Activated naive CD8-positive, alpha-beta T cell treated with anti-CD3 and anti-CD28 coated beads, Interleukin-2, amount 10 ng/mL, durations not matched to agents 7 days and 5 days (primary cell): ENCODE measurements at places on chromosomes 6 and 20. TPM values are rescaled to one million over a fixed set of nuclear protein-coding genes. Genes with fewer than 3 reads are reported as not detected.
A peak's percentile ranks its signal among the peaks of the same experiment; 100 is the strongest.

GRCh38 chr6:114569669-114570068 is 226.8 kb upstream of the HS3ST5 start:
- DNase-seq: no peak

DNA sequence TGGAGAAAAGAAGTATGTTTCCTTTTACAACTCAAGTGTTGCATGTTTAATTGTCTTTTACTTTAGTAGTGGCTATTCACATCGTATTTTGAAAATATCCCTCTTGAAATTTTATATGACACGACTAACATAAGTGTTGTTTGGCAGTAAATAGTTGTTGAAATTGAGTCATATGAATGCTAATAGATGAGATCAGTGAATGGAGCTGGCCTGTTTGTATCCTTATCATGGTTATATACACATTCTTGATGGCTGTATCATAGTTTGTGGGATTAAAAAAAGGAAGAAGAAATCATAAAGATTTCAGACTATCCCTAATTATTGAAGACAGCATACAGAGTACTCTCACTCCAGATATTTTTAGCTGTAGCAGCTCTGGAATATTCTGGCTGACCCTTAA is 8.2 kb upstream of the RAE1 start:
- DNase-seq: no peak

DNA sequence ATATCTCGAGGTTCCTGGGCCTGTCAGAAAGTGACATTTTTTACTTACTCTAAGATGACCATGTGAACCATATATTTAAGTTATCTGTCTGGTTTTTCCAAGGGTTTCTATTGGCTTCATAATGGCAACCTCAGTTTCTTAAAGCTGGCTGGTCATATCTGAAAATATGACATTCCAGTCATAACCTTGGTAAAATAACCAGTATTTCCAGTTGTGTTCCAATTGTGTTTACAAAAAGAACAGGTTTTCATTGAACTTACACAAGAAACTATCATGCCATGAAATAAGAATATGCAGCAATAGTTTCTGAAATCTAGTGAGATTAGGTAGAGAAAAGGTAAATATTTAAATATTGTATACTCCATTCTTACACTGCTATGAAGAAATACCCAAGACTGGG is 61.7 kb upstream of the HMGN3 start:
- no peak for DNase-seq

DNA sequence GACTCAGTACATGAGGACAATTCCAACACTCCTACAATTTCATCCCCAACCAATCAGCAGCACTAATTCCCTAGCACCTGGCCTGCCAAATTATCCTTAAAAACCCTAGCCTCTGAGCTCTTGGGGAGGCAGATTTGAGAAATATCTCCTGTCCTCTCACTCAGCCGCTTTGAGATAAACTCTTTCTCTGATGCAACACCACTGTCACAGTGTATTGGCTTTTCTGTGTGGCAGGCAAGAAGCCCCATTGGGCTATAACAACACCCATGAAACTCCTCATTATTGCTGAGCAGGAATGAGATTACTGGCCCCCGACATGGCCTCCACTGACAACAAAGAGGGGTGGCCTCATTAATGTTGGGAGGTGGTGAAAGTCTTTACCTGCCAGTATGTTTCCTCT is 515.5 kb downstream of the HACE1 start:
- no peak for DNase-seq

GRCh38 chr6:90177544-90178383 is 118.9 kb downstream of the BACH2 start:
- DNase-seq: no peak

DNA sequence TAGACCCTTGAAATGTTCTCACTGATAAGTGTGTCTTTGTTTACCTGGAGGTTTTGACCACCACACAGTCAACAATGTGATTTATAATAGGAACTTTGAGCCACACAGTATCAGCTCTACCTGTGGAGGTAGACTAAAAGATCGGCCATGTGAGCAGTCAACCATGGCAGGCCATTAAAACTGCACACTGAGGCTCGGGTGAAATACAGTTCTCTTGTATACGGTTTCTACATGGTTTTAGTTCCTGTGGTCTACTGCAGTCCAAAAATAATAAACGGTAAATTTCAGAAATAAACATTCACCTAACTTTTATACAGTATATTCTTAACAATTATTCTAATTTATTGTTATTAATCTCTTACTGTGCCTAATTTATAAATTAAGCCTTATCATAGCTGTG is 47.2 kb downstream of the TRIM38 start:
- no peak for DNase-seq

- DNase-seq: peak; percentile 23
Measured at GRCh38 chr6:455835-456234, 64.3 kb downstream of the IRF4 start.

DNA sequence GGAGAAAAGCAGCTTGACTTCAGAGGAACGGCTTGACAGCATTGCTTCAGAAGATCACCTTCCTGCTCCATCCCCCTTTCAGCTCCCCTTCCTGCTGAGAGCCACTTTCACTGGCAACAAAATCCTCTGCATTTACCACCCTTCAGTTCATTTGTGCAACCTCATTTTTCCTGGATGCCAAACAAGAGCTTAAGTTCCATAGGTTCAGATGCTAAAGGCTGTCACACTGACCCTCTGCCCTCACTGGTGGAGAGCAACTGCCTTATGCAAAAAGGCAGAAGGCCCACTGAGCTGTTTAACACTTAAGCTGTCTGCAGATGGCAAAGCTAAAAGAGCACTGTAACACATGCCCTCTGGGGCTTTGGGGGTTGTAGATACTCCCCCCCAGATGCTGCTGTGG is 131.2 kb upstream of the SPACA1 start:
- no peak for DNase-seq

- no peak for DNase-seq
Measured at GRCh38 chr6:28351087-28351486, 1.3 kb downstream of the ZKSCAN3 start.

- no peak for DNase-seq
Measured at GRCh38 chr6:17859846-17860245, 127.6 kb downstream of the KIF13A start.

DNA sequence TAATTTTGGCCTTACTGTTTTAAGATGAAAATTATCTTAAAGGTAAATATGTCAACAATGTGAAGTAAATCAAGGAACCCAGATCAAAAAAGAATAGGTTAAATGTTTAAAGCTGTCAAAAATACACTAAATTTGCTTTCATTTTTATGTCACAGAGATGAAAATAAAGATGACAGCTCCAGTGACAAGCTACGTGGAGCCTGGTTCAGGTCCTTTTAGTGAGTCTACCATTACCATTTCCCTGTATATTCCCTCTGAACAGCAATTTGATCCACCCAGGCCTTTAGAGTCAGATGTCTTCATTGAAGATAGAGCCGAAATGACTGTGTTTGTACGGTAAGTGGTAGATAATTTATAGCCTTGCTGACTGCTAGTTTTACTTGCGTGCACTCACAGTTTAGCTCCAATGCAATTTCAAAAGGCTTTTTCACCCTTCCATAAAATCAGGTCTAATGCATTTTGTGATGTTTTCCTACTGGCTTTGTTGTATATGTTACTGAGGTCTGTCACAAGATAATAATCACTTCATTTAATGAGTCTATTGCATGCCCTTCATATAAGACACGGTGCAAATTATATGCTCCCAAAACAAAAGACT is 1.9 kb downstream of the HEBP2 start:
- no peak for DNase-seq

- DNase-seq: no peak
Measured at GRCh38 chr6:46352541-46353268, 138.5 kb downstream of the RCAN2 start.

GRCh38 chr20:10794765-10795164 is 121.0 kb upstream of the JAG1 start:
- DNase-seq: no peak

- no peak for DNase-seq
Measured at GRCh38 chr20:14033310-14033709, 38.0 kb downstream of the MACROD2 start.

DNA sequence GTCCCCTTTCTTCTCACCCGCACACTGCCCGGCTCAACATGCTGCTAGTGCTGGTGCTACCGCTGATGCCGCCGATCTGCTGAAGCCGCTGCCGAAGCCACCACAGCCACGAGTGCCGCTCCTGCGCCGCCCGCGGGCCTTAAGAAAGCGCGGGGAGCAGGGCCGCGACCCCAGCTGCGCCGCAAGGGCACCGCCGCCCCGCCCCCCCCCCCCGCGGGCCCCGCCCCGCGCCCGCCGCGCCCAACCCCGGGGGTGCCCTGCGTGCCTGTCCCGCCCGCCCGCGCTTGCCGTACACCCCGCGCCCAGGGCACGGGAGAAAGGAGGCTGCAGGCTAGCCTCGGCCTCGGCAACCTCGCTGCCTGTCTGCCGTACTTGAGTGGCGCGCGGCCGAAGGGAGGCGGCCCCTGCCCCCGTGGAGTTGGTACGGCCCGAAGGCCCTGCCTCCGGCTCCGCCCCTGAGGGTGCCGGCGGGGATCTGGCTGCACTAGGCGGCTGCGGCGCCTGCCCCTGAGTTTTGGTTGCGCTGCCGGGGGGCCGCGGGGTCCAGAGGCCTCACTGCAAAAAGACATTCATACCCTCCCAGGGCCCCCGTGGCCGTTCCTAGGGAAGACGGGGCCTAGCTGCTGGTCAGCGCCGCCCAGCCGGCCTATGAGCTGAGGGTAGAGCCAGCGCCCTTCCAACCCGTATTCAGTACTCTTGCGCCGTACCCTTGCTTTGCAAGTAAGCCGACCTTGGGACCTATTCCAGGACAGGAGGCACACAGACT is at the start of gene SOD2:
TSS of gene SOD2 (minus strand) at position 114 of the 766 bp plus-strand sequence. CDS start at position 40, 74 bp downstream.
- DNase-seq: peak; percentile 90

GRCh38 chr6:124973780-124974179 is 11.5 kb downstream of the RNF217 start:
- DNase-seq: no peak

- DNase-seq: no peak
Measured at GRCh38 chr6:54245265-54245664, 63.0 kb upstream of the TINAG start.

DNA sequence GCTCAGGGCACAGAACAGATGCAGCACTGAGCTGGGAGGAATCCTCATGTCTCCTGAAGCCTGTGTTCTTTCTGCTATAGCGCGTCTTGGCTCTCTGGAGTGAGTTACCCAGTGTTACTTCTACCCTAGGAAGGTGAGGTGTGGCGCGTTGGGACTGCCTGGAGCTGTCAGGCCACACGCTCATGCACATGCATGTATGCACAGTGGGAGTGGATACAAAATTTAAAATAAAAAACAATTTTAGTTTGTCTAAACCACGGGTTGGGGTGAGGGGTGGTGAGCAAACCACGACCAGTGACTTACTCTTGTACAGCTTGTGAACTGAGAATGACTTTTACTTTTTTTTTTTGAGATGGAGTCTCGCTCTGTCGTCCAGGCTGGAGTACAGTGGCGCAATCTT is 298.6 kb upstream of the SUPT3H start:
- no peak for DNase-seq

GRCh38 chr20:25376236-25376635 is 14.4 kb downstream of the ABHD12 start:
- no peak for DNase-seq

DNA sequence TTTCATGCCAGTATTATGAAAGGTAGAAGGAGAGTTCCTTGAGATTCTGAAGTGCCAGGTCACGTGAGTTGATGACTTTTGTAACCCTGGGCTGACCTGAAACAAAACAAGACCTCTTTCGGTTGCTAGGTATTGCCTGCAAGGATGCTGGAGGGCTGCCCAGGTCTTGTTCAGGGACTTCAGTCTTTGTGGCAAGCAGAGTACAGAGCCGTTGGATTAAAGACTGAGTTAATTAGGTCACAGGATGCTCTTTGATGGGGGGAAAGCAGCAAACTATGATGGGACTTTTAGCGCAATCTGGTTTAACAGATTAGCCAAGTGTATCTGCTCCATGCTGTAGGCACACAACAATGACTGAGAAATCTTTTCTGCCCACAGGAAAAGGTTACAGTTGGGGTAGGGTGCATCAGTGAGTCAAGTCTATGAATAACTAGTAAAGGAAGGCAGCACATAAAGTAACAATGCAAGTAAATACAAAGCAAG is 12.8 kb upstream of the ELOVL5 start:
- no peak for DNase-seq

GRCh38 chr6:2171728-2172127 is 73.7 kb downstream of the GMDS start:
- DNase-seq: no peak

GRCh38 chr6:89792881-89793280 is 26.7 kb downstream of the MDN1 start:
- DNase-seq: no peak

DNA sequence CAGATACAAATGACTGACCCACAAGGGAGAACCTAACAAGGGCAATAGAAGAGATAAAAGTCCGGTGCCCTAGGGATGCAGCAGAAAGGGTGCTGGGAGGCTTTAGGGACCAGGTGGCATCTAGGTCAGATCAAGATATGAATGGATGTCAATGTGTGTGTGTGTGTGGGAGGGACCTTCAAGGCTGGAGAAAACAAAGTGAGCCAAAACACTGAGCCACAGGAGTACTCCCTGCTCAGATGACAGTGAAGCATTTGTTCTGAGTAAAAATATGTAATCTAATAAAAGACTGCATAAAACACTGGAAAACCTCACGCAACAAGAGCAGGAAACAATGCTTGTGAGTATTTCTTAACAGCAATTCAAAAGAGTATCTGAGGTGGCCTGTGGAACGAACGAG is 28.2 kb downstream of the ZNF337 start:
- DNase-seq: no peak

DNA sequence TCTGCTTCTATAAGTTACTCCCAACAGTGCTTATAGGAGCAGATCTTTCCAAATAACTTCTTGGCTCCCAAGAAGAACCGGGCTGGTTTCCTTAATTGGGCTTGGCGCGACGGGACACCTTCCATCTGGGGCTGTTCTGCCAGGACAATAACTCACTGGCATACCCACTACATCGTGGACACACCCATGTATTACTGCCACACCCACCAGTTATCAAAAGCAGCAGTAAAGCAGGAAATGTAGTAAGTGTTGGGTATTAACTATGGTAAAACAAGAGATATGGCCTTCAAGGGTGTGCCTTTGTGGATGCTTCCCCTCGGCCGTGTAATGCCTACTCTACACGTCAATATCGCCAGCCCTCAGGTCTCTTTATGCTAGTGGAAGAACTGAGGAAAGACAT is 24.7 kb downstream of the CNKSR3 start:
- no peak for DNase-seq

- no peak for DNase-seq
Measured at GRCh38 chr6:150881911-150882481, 16.5 kb downstream of the MTHFD1L start.

The DEFB124 gene
- not detected for total RNA-seq

The FUT9 gene
- total RNA-seq: not detected

The ZFAND3 gene
- 36.3 TPM for total RNA-seq

The SLPI gene
- not detected for total RNA-seq

The DHX35 gene
- 10.7 TPM for total RNA-seq

The CGA gene
- not detected for total RNA-seq

The PLG gene
- 0.69 TPM for total RNA-seq

The SLC17A3 gene
- 0.23 TPM for total RNA-seq

The NMBR gene
- not detected for total RNA-seq

The CRISP2 gene
- total RNA-seq: not detected

The NANP gene
- 5.3 TPM for total RNA-seq
